HS-5 (cell line): ENCODE measurements at places on chromosomes 7 and 10.

- DNase-seq: no peak
These were observed 138.0 kb downstream of the LHPP start for GRCh38 chr10:124599588-124600050.

GRCh38 chr10:125113691-125114371 lies 46.5 kb downstream of the CTBP2 start:
- DNase-seq: no peak

DNA sequence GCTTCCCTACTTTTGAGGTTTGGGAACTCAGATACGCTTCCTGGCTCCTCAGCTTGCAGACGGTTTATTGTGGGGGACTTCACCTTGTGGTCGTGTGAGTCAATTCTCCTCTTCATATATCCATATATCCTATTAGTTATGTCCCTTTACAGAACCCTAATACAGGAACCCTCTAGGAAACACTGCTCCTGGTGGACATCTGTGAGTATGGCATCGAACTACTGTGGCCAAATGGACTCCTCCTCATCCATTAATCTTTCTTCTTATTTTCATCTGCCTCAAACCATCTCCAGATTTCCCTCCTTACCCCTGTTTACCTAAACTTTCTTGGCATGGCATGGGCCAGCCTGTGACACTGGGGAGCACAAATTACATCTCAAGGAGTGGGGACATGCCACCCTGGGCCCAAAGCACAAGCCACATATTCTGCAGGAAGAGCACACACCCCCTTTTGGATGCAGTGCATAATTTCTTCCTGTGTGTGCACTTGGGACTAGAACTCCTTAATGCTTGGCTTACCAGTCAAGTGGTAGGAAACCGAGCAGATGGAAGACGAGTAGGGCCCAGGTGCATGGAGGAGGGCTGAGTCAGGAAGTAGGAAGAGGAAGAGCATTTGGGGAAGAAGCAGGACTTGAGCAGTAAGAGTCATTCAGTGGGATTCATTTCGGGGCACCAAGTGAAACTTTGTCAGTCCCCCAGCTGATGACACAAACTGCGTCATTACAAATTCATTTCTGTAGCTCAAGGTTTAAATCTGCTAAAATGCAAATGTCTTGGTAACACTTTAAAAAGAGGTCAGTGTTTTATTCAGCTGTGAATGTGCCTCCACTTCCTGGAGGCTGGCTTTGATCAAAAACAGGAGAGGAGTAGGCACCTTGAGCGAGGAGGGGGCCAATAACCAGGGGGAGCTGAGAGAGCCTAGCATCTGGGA lies 80.8 kb upstream of the PLXNA4 start:
- DNase-seq: no peak

DNA sequence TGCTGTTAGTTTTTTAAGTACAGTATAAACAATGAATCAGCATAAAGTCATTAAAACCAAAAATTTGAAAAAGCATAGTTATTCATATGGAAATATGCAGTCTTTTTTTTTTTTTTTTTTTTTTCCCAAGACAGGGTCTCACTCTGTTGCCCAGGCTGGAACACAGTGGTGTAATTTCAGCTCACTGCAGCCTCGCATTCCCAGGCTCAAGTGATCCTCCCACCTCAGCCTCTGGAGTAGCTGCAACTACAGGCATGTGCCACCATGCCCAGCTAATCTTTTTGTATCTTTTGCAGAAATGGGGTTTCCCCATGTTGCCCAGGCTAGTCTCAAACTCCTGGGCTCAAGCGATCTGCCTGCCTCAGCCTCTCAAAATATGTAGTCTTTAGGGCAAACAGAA lies 182.0 kb downstream of the SEMA3E start:
- DNase-seq: no peak

GRCh38 chr10:103557455-103557854 lies 64.0 kb downstream of the NEURL1 start:
- DNase-seq: no peak

DNA sequence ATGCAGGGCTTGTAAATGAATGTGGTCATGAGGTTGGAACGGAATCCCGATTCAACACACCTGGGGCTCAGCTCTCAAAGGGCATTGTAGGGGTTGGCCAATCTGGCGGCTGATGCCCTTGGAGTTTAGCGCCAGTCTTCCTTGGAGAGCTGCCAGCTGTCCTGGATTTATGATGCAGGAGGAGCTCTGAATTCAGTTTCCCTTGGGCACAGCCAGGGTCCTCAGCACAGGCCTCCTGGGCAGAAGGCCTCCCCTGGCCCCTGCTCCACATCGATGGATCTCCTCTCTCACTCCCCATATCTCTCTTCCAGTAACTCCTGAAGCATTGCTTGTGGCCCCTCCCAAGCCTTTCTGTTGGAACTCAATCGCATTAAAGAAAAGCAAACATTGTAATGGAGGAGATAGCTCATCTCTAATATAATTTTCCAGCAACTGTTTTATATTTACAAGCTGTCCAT lies 985 bp upstream of the CYTH3 start:
- DNase-seq: no peak

- no peak for DNase-seq
These were observed 101.3 kb downstream of the HIF1AN start for GRCh38 chr10:100636848-100637553.

DNA sequence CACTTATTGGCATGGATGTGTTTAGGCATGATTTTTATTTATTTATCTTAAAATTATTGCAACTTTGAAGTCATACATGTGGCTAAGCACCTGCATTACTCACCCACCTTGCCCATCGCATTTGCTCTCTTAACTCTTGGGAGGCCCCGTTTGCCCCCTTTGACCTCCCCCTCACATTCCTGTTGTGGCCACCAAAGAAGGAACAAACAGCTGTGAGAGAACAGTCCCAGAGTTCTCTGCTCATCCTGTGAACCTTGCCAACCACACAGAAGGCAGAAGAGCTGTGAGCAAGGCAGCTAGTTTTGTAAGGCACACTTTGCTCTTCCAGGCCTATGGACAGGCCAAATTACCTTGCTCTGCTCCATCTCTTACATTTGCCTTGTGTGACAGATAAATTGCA lies 23.6 kb upstream of the FGL2 start:
- DNase-seq: no peak

GRCh38 chr10:12636571-12636970 lies 287.2 kb downstream of the CAMK1D start:
- no peak for DNase-seq

DNA sequence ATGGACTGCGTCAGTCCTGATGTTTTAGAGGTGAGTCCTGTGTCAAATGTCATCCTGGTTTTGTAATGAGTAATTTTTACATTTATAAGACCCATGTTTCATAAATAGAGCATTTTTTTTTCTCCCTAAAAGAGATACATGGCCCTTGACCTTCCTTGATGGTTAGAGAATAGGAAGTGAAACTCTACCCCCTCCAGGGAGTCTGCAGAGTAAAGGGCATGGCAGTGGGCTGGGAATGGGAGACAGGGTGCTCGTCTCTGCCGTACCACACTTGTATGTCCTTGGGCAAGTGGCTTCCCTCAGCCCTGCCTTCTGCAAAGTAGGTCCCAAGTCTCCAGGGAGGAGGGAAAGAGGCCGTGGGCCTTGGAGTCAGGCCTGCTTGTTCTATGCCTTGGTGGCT lies 63.9 kb downstream of the WDFY4 start:
- no peak for DNase-seq
